Muscle of back (tissue), 13 donors: ENCODE measurements at places on chromosomes 16 and 17.

DNA sequence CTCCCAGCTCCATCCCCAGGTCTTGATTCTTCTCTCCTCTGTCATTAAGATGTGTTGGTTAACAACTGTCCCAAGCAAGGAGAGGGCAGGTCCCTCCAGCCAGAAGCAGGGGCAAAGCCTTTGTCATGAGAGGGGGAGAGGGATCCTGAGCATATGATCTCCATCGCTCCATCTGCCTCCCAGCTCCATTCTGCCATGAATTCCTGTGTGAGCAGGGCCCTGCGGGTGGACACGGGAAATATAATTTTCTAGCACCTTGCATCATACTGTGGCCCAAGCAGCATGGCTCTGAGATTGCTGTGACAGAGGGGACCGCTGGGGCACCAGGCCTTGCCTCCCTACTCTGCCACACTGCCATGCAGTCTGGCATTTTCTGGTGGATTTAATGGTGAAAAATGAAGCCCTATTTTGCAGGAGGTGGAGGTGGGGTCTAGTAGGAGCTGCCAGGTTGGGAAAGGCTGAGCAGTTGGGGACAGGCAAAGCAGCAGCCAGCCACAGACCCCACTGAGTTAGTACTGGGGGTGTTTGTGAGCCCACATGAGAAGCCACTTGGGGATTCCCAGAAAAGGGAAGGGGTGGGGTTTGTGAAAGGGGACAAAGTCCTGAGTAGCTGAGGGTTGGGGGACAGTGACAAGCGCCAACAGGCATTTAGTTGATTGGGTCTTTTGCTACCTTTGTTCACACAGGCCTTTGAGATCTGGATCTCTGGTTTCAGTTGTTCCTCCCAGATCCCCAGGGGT, 16.4 kb downstream of the TMEM238L start:
- no peak for DNase-seq

DNA sequence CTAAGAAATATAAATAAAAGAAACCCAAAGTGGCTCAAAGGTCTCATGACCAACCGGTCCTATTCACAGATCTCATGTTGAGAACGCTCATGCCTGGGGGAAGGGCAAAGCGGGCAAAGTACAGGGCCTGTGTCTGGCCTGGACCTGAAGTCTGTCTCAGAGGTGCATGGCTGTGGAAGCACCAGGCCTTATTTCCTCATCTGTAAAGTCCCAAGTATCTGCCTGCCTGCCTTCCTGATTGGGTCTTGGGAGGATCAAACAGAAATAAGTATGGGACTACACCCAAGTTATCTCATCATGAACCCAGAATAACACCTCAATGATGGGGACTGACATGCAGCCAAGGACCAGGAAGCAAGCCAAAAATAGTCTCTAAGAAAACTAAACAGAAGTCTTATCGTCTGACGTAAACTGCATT, 14.2 kb downstream of the AXIN2 start:
- peak; percentile 71 for DNase-seq

GRCh38 chr16:78524066-78524595, 424.7 kb downstream of the WWOX start:
- DNase-seq = no peak

DNA sequence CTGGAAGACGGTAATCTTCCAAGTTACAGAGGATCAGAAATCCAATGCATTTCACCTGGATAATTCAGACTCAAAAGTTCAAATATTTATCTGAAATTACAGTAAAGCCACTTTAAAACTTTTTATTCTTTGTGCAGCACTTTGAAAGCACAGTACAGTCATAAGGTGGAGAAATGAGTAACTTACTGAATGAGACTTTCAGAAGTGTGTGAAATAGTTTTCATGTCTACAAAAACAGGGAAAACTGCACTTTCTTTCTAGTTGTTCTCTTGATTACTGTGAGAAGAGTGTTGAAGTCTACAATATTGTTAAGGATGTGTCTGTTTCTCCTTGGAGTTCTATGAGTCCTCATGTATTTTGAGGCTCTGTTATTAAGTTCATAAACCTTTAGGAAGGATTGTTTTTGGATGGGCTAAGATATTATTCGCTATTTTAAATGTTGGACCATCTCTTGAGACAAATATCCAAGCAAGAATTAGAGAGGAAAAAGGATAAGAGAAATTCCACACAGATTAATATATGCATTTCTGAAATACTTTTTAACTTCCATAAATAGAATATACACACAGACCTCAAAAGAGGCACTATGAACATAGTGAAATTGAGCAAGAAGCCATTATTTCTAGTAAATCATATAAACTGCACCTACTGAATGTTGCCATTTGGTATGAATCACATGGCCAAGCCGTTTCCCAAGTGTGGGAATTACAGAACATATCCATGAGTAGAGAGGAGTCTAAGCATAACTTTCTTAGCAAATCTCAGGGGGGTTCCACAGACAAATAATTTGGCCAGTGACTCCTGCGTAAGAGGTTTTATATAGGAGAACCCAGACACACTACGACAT, 83.6 kb upstream of the PLEKHM1 start:
- peak; percentile 31 for DNase-seq

DNA sequence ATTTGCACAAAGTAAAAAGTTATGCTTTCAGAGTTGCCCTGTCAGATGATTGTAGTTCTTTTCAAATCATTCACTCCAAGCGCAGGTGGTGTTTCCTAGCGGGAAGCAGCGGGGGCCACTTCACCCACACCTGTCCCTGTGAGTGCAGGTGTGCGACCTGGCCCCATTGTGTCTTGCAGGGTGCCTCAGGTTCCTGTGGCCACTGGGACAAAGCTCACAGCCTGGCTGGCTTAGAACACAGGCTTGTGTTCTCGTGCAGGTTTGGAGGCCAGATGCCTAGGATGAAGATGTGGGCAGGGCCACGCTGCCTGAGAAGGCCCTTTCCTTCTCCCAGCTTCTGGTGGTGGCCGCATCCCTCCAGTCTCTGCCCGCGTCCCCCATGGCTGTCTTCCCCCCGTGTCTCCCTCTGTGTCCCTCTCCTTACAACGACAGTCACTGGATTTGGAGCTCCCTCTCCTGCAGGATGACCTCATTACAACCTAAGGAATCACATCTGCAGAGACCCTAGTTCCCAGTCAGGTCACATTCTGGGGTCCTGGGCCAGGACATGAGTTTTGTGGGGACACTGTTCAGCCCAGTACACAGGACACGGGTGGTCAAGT, 90.5 kb downstream of the NPIPB11 start:
- DNase-seq = no peak

DNA sequence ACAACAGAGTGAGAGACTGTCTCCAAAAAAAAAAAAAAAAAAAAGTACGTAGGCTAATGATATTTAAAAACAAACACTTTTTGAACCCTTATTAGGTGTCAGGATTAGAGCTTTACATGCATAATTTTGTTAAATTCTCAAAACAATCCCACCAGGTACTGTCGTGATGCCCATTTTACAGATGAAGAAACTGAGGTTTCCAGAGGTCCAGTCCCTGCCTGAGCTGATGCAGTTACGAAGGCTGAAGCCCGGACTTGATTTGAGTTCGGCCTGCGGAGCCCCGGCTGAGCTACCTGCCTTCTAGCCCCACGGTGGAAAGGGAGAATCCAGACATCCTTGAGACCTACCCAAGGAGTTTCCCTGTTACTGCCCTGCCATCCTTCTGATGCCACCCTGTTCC, 137.5 kb upstream of the EEF2KMT start:
- DNase-seq = no peak

DNA sequence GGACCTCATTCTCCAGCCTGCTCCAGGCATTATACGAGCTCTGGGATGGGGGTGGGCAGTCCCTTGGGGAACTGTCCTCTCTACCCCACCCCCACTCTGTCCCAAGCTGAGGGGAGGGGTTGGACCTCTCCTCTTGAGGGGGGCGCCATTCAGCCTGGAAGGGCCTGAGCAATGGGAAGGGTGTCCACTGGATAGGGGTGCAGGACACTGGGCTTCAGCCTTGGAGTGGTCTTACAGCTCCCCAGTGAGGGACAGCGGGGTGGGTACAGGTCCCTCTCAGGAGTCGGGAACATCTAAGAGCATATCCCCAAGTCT, 9.5 kb upstream of the CBX8 start:
- DNase-seq = no peak

GRCh38 chr17:10471858-10472257, 2.5 kb upstream of the MYH4 start:
- no peak for DNase-seq

DNA sequence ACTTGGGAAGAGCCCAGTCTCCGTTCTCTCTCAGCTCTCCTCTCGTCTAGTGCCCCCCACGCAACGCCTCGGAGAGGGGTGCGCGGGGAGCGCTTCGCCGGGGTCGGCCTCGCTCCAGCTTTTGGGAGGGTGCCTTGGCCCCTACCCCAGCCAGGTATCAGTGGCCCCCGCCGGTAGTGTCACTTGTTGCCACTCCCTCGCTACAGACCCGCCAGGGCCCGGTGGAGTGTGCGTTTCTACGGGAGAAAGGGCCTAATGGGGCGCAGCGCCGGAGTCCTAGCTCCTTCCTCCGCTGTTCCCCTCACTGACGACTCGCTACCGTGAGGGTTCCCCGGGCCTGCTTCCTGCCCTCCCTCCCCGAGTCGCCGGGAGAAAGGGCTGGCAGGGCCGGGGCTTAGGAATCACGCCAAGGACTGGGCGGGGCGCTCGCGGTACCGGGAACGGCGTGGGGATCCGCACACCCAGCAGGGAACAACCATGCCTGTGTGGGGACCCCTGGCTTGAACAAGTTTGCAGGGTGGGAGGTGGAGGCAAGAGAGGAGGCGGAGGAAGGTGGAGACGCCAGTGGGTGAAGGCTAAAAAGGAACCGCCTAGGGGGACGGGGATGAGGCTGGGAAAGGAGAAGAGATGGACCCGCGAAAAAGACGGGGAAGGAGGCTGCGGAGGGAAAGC, 997 bp upstream of the CDH11 start:
- DNase-seq = peak; percentile 62

- no peak for DNase-seq
Measured at GRCh38 chr16:88640498-88641247, 2.3 kb downstream of the IL17C start.
